Activated CD4-positive, alpha-beta T cell treated with anti-CD3 and anti-CD28 coated beads, Interleukin-2, amount 50 U/mL, for 24 hours (primary cell): ENCODE measurements at places on chromosomes 2 and 18.

DNA sequence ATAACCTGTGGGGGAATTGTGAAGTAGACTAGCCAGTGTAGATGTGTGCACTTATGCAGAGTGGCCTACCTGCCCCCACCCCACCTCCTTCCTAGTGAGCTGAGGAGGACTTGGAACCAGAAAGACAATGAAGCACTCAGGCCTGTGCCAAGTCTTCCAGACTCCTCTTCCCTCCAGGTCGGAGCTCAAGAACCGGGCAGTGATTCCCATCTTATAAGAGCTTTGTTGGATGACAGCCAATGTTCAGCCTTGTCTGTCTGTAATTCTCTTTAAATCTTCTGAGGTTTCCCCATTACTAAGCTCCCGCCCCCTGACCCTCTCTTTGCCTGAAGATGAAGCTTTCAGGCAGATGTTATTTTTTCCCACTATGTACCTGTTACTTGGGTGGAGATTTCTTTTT lies 121.0 kb downstream of the SMAD2 start:
- no peak for DNase-seq

- DNase-seq, result no peak
These were observed 1.8 kb upstream of the DUSP2 start for GRCh38 chr2:96146881-96147592.

DNA sequence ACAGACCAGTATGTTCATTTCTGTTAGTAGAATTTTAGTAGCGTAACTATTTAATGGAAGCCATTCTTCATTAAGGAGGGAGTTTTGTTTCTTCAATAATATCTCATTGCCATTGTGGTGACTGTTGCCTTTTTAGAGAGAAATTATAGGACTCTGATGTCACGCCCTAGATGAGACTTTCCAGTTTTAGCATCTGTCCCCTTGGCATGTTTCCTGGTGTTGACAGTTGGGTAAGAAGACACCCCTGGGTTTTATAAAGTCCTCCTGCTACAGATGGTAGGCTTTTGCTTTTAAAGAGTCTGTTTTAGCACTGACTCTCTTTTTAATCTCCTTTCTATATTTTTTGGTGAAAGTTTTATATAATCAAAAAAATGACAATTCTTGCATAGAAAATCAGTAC lies 41.9 kb downstream of the KCNJ3 start:
- DNase-seq, result no peak

DNA sequence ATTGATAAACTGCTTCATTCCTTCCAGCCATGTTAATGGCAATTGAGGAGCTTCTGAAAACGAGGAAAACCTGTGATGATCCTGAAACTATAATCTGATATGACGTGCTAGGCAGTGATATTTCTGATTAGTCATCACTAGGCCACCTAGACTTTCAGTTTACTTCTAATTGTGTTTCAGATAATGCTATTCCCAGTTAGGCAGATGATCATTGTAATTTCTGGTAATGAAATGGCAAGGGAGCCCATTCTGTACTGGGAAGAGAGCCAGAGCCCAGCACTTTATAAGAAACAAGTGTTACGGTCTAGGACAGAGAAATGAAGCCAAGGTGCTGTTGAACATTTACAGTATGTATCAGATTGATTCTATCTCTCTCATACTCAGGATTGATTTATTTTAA lies 106.2 kb downstream of the CPO start:
- DNase-seq, result no peak

- no peak for DNase-seq
These were observed 50.4 kb downstream of the PLEKHA3 start for GRCh38 chr2:178530625-178531142.

- no peak for DNase-seq
These were observed 322.6 kb downstream of the CELF4 start for GRCh38 chr18:37242826-37243560.

GRCh38 chr2:187922846-187923245 lies 368.6 kb upstream of the TFPI start:
- DNase-seq, result no peak

GRCh38 chr2:134103196-134103595 lies 150.7 kb upstream of the MGAT5 start:
- no peak for DNase-seq

DNA sequence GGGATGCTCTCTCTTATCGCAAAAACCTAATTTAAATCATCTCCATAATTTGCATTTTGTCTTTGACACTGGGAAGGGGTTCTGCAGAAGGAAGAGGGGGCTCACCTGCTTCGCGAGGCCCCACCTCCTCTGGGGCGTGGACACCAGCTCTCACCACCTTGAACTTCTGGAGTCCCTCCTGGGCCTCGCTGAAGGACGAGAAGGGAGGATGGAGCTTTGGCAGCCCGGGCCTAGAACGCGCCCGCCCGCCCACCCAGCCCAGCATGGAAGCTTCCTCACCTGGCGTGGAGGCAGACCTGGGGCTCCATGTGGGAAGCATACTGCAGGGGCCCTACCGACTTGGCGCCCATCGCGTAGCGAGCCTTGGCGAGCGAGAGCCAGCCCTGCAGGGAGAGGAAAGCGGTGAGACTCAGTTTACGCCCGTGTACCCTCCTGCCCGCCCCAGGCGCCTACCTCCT lies 1.1 kb upstream of the IMP4 start:
- DNase-seq, result no peak

DNA sequence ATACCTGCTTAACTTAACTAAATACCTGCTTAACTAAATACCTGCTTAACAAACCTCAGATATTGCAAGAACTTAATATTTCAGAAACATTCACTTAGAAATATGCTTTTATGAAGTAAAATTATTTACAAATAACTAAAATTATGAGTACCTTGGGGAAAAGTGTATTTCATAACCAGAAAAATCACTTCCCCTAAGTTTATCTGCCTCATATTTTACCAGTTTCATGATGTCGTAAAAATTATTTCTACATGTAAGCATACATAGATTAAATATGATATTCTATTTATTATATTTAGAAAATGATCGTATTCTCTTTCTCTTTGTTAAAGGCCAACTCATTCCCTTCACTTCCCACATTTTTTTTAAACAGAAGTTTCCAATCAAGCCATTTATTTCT lies 41.5 kb upstream of the DSC1 start:
- no peak for DNase-seq

DNA sequence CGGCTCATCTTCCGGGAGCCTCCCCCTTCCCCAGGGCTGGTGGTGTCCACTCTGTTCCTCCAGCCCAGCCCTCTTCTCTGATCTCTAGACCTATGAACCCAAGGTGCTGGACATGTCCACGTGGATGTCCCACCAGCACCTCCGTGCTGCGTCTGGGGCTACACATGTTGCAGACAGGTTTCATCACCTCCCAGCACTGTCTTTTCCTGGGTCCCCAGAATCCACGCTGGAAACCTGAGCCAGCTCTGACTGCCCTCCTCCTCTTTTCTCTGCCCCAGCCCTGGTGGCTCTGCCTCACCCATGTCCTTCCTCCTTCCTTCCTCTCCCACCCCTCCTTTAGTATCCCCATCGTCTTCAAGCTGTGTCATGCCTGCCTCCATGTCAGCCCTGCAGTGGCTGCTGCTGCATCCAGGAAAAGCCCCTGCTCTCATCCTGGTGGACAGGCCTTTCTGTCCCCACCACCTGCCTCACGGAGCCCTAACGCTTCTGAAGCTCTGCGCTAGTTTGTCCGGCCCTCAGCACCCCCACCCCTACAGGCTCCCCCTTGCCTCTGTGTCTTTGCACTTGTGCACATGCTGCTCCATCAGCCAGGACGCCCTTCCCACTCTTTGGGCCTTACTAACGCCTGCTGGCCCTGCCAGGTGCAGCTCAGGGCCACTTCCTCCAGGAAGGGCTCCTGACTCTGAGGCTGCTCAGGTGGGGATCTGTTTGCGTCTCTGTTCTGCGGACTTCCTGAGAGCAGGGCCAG lies 105.9 kb downstream of the DYSF start:
- DNase-seq, result no peak

GRCh38 chr2:152694161-152694661 lies 23.1 kb downstream of the PRPF40A start:
- DNase-seq, result no peak

DNA sequence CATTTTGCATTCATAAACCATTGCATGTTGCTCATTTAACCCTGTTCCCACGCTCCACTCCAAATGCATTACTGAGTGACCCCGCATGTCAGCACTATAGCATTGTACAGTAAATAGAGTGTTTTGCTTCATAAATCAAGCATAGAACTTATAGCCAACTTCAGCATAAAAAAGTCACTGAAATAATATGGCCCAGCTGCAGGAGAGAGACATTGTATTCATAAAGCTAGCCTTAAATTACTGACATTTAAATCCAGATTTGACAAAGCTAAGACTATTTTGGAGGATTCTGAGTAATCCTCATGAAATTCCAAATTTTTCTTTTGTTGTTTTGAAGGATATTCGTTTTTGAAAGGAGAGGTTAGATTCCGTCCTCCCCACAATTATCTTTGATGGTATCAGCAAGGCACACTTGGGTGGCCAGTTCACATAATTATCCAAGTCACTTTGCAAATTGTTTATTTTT lies 320.9 kb upstream of the TCF4 start:
- DNase-seq, result no peak

DNA sequence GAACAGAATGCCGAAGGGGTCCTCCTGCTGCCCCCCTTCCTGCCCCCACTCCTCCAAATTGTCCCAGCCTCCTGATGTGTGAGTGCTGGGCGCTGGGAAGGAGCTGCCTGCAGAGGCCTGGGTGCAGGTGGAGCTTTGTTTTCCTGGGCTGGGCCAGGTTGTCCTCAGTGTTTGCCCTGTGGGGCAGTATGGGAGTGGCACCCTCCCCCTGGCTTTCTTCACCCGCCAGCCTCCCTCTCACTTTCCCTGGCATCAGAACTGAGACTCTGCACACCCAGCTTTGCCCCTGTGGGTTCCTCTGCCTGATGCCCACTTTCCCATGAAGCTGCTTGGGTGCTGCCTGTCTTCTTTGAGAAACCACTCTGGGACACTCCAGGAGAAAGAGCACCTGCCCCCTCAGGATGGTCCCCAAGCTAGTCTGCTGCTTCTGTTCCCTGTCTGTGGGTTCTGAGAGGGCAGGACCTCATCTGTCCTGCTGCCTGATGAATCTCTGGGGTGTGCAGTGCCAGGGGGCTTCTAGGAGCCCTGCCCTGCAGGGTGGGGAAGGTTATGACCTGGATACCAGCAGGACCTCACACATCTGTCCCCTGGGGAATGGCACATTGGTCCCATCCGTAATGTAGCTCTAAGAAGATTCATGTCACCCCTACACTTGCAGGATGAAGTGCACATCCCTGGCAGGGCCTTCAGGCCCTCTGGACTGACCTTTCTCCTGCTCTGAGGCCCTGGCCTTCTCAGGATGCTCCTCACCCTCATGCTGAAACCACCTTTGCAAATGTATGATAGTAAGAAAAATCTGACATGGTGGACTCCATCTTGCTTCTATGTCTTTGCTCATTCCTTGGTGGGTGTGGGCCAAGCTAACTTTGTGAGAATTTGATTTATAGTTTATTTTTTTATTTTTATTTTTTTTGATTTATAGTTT lies 146.8 kb upstream of the HS6ST1 start:
- no peak for DNase-seq

GRCh38 chr2:234564699-234565098 lies 67.8 kb upstream of the ARL4C start:
- DNase-seq, result no peak

- no peak for DNase-seq
These were observed 27.3 kb downstream of the LAMA3 start for GRCh38 chr18:23716516-23716915.

GRCh38 chr2:215880970-215881369 lies 132.4 kb downstream of the MREG start:
- DNase-seq, result no peak

DNA sequence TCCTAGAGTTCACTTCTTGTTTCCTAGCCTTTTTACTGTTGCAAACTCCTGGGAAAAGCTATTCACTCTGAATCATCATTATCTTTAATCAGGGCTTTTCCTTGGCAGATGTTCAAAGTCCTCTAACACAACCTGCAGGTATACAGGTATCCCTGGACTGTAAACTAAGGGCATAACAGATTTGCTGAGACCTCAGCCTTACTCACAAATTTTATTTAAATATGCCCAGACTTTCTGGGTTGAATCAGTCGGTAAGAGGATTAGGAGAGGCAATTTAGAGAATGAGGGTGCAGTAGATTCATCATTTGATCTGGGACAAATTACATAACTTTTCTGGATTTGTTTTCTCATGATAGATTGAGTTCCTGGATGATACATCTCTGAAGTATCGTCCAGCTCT lies 217.8 kb upstream of the STON1 start:
- DNase-seq, result no peak

DNA sequence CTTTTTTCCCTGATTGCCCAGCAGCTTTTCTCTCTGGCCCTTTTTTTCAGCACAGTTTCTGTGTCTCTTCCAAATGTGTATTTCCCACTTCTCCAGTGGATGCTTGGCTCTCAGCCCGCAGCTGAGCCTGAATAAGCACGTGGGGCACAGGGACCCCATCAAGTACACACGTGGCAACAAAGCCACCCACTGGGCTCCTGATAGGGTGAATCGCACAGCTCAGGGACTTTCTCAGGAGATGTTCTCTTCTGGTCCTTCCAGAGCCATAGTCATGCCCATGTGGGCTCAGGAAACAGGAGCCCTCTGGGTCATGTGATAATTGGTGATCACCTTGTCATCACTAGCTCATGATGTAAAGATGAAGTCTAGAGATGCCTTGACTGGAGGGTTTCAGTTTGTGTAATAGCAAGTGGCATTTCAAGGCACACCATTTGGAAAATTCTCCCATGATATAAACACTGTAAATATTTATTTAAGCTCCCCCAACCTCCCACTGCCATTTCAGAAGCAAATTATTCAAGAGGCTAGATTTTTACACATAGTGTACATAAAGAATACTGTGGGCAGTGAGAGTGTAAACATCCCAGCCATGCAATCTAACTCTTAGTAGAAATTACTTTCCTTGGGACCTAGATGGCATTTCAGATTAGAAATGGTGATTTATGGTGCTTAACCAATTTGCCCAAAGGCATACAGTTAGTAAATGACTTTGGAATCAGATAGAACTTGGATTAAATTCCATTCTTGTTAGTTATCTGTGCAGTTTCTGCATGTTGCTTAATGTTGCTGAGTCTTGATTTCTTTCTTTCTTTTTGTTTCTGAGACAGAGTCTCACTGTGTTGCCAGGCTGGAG lies 597.5 kb downstream of the SLC4A3 start:
- no peak for DNase-seq

DNA sequence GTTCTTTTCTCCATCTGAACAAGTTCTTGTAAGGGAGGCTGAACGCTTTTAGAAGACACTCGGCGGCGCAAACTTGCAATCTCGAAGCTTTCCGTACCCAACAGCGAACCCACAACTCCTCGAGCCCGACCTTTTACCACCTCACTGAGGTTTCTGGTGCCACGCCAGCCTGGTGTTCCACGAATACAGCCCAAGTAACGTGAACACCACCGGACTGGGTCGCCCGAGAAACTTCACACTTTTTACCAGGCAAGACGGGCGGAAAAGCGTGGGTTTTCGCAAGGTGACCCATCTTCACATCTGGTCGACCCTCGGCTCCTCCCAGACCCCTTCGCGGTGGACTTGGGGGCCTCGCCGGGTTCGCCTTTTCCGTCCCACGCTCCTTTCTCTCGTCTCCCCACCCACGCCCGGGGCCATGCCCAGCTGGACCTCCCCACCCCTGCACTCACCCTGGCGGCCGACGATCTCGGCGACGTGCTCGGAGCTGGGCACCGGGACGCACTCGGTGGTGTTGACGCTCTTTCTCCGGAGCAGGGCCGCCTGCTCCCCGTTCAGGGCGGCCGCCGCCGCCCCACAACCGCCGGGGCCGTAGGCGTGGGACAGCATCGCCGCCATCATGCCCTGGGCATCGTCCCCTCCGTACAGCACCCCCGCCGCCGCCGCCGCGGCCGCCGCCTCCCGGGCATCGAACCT lies 1.2 kb downstream of the MEX3C start:
- DNase-seq, result peak; percentile 18

GRCh38 chr2:144132357-144132756 lies 387.6 kb downstream of the ZEB2 start:
- DNase-seq, result no peak
